ENCODE measurements at places on chromosomes 6 and 20. TPM values are rescaled to one million over a fixed set of nuclear protein-coding genes. Genes with fewer than 3 reads are reported as not detected.

HCRTR2 gene
- total RNA-seq, result not detected

NR2E1 gene
- not detected for total RNA-seq

RAMACL gene
- 0.31 TPM for total RNA-seq

SLC52A3 gene
- total RNA-seq, result not detected

LTV1 gene
- 33.4 TPM for total RNA-seq

EYS gene
- total RNA-seq, result not detected

BPIFA3 gene
- total RNA-seq, result not detected

RWDD1 gene
- total RNA-seq, result 68.7 TPM

KHDC1L gene
- total RNA-seq, result not detected

XKR7 gene
- total RNA-seq, result not detected

LST1 gene
- 14.2 TPM for total RNA-seq

NHLRC1 gene
- total RNA-seq, result 0.28 TPM

DNMT3B gene
- 0.30 TPM for total RNA-seq

ECT2L gene
- total RNA-seq, result not detected

ADGRF4 gene
- total RNA-seq, result not detected

MAP3K7 gene
- total RNA-seq, result 10.1 TPM

GPX5 gene
- total RNA-seq, result not detected

ROS1 gene
- not detected for total RNA-seq

PCED1A gene
- total RNA-seq, result 58.7 TPM

EXOC2 gene
- 21.2 TPM for total RNA-seq

CALHM5 gene
- not detected for total RNA-seq

VPS52 gene
- total RNA-seq, result 75.9 TPM

BPIFB1 gene
- total RNA-seq, result not detected

PNISR gene
- total RNA-seq, result 316 TPM

WDR46 gene
- 19.9 TPM for total RNA-seq

TAF11 gene
- 40.6 TPM for total RNA-seq

GATA5 gene
- total RNA-seq, result not detected

ASIP gene
- not detected for total RNA-seq

EGFL8 gene
- 17.4 TPM for total RNA-seq

PAK5 gene
- total RNA-seq, result not detected

SLC22A16 gene
- total RNA-seq, result not detected

CDH4 gene
- 0.35 TPM for total RNA-seq

CRISP3 gene
- total RNA-seq, result not detected

BCKDHB gene
- 8.2 TPM for total RNA-seq

FKBP1C gene
- not detected for total RNA-seq

OOEP gene
- total RNA-seq, result not detected

KCNG1 gene
- total RNA-seq, result not detected
